Activated gamma-delta T cell treated with anti-CD3 and anti-CD28 coated beads, Interleukin-2, amount 50 U/mL, for 16 hours (primary cell): ENCODE measurements at places on chromosomes 3 and 15.

GRCh38 chr15:37995461-37996347, 61.3 kb downstream of the TMCO5A start:
- DNase-seq, result no peak

GRCh38 chr3:108067768-108068167, 23.1 kb downstream of the CD47 start:
- DNase-seq, result no peak

- DNase-seq, result peak; percentile 49
Measured at GRCh38 chr15:90400759-90401314, 12.8 kb downstream of the IQGAP1 start.

GRCh38 chr3:22308871-22309270, 557.9 kb upstream of the ZNF385D start:
- no peak for DNase-seq

GRCh38 chr3:6679510-6679909, 181.4 kb upstream of the GRM7 start:
- DNase-seq, result no peak

GRCh38 chr3:112056451-112056929, 22.0 kb downstream of the TMPRSS7 start:
- no peak for DNase-seq

DNA sequence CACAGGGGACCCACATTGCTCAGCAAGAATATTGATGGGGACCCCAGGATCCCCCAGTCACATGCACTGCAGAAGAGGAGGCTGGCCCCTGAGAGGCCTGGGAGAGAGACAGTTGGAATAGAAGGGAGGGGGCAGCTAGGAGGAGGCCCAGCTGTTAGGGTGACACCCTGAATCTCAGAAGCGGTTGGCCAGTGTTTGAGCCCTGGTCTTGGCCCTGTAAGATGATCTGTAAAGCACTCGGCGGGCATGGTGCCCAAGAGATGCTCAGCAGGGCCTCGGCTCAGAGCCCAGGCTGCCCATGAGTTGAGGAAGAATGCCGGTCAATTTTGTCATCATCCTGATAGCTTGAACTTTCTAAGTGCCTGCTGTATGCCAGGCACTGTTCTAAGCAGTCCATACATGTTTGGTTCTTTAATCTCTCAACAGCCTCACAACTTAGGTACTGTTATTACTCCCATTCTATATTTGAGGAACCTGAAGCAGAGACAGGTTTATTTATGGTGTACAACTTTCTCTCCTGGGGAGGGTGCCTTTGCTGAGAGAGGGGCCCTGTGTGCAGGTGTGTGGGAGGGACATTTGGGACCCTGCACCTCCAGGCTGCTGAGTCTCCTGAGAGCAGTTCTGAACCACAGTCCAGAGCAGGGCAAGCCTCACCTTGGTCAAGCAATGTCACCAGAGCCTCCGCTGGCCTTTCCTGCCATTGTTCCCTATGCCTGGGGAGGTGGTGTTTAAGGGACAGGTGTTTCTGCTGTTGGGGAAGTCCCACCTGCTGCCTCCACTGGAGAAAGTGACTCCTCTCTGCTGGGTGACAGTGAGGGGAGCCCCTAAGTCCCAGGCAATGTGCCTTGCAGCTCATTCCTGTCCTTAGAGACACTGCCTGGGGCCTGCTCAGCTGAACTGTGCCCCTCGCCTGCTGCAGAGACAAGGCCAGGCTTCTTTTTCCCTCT, 26.0 kb downstream of the SLC6A6 start:
- DNase-seq, result no peak

- peak; percentile 24 for DNase-seq
Measured at GRCh38 chr15:52331490-52332240, 36.1 kb upstream of the MYO5C start.

- DNase-seq, result no peak
Measured at GRCh38 chr15:48925714-48926223, 38.0 kb downstream of the SHC4 start.

DNA sequence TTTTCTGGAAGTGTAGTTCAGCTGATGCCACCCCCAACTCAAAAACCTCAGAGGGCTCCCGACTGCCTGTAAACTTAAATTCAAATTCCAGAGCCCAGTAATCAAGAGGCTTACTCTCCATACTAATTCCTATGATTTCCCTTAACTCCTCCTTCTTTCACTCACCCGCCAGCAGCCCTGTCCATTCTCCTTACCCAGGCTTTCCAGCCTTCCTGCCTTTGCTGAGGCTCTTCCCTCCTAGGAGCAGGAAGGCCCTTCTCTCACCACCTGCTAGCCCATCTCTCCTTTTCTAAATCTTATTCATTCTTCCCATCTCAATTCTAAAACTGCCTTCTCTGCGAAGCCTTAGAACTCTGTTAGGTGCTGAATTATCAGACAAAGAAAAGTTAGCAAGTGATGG, 30.4 kb downstream of the RORA start:
- DNase-seq, result no peak

DNA sequence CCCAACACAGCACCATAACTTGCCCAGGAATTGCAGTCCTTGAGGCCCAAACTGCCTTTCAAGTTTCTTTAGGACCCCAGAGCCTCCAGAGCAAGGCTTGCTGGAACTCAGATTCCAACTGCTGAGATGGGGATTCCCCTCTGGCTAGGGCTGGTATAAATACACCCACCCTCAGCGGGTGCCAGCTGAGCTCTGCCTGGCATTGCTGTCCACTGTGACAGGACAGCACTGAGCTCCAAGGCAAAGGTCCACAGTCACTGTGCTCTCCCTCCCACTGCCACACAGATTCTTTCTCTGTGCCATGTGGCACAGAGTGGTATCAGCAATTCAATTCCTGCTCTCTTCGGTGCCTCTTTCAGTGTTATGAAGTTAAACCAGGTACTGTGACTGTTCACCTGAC, 304.2 kb upstream of the LMCD1 start:
- DNase-seq, result no peak

- DNase-seq, result no peak
Measured at GRCh38 chr3:33956206-33956605, 157.8 kb downstream of the PDCD6IP start.

DNA sequence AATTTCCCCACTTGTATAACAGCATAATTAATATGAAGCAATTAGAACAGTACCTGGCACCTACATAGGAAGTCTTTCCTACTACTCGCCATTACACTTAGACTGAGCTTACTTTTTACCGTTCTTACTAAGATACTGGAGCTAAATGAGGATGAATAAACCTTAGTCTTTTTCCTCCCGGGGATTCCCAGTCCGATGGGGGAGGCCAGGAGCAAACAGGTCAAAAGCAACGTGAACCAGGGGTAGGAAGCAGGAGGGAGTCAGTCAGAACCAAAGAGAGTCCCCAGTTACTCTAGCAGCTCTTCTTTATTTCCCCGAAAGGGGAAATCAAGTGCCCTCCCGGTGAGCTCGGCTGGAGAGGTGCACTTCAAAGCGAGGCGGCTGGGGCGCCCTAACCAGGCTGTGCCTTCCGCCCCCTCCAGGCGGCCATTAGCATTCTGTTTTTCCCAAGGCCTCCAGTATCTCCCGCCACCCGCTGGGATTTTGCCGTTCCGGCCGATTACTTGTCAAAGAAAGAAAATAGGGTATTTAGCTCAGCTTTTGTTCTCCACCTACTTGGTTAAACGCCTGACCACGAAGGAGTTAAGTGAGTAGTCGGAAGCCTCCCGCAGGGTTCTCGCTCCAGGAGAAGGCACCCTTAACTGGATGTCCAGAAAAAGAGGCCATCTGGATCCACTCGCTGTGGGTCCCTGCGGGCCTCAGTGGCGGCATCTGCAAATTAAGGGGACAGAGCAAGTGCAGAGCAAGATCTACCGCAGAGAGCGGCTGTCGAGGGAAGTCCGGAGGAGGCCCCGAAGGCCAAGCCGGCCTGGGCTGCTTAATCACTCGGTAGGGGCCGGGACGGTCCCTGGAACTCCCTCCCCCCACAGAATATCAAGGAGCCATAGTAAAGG, 6.3 kb upstream of the EOMES start:
- DNase-seq, result no peak

DNA sequence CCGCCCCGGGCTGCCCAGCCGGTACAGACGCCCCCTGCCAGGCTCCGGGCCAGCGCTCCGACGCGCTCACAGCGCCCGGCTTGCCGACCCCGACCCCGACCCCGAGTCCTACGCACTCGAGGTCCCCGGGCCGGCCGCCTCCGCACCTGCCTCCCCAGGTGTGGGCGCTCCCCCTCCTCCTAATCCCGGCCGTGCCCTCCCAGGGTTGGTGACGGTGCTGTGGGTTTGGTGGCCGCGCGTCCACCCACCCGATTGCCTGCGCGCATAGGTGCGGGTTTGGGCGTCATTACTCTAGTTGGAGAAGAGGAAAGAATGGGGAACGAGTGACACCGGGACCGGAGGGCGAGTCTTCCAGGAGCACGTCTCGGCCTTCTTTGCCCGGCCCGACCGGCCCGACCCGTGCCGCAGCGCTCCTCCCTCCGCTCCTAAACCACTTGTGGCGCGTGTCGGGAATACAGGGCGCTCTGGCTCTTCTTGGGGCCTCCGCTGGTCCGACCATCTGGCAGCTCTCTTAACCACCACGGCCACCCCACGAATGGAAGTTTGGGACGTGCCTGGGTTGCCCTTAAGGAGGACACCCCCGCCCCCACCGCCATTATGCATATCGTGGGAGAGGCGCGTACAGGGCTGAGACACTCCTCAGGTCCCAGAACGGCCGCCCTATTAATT, 810 bp upstream of the THRB start:
- DNase-seq, result no peak

GRCh38 chr3:27824312-27825200, 102.4 kb upstream of the EOMES start:
- DNase-seq, result no peak

GRCh38 chr3:106092792-106093191, 224.0 kb upstream of the CBLB start:
- no peak for DNase-seq

DNA sequence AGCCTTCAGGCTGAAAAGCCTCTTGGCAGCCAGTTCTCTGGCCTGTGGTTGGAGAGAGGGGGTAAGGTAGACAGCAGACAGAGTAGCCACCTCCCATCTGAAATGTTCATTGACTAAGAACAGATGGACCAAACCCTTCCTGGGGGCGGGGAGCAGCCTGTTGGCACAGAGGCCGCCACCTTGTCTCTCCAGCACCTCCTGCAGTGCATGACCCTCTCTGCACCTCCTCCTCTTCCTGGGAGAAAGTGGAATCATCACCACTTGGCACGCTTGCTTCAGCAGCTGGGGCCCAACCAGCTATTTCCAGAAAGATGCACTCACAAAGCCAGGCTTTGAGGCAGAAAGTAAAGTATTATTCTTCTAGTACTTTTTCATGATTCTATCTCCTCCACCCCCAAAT, 313.4 kb upstream of the CHRM5 start:
- DNase-seq, result no peak

GRCh38 chr3:131669600-131669999, 166.8 kb upstream of the MRPL3 start:
- DNase-seq, result no peak

DNA sequence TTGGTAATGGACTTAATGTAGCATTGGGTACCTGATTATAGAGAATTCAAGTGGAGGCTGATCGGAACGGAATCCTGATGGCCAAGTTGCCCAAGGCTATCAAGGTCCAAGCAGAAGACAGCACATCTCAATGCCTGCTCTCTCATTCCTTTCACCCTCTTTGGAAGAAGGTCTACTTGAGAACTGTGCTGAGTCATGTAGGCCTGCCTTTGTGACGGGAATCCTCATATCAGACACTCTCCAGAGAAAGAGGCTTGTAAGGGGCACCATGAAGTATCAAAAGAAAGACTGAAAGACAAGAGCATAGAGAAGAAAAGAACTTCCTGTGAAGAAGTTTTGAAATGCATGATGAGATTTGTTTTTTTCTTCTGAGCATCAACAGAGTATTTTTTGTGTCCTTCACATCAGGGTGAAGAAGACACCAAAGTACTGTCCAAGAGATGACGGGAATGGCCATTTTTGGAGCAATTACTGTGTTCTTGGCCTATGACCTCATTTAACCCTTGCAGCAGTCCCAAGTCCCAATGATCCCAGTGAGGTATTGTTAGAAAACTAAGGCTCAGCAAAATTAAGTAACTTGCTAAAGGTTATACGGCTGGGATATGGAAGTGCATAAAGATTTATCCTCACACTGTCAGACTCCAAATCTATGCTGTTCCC, 13.2 kb upstream of the LARP6 start:
- no peak for DNase-seq

- DNase-seq, result no peak
Measured at GRCh38 chr3:134445636-134446035, 40.1 kb downstream of the ANAPC13 start.

DNA sequence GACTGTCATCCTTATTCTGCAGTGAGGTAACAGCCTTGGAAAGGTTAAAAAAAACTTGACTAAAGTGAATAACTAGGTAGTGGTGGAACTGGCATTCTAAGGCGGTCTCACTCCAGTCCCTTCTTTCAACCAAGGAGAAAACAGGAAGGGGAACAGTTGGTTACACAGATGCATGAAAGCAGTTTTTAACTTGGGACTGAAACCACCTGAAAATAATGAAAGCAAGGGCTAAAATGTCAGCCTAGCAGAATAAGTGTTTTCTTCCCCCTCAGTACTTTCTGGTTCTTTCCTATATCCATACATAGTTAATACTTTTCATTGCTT, 748 bp upstream of the AVEN start:
- DNase-seq, result no peak

DNA sequence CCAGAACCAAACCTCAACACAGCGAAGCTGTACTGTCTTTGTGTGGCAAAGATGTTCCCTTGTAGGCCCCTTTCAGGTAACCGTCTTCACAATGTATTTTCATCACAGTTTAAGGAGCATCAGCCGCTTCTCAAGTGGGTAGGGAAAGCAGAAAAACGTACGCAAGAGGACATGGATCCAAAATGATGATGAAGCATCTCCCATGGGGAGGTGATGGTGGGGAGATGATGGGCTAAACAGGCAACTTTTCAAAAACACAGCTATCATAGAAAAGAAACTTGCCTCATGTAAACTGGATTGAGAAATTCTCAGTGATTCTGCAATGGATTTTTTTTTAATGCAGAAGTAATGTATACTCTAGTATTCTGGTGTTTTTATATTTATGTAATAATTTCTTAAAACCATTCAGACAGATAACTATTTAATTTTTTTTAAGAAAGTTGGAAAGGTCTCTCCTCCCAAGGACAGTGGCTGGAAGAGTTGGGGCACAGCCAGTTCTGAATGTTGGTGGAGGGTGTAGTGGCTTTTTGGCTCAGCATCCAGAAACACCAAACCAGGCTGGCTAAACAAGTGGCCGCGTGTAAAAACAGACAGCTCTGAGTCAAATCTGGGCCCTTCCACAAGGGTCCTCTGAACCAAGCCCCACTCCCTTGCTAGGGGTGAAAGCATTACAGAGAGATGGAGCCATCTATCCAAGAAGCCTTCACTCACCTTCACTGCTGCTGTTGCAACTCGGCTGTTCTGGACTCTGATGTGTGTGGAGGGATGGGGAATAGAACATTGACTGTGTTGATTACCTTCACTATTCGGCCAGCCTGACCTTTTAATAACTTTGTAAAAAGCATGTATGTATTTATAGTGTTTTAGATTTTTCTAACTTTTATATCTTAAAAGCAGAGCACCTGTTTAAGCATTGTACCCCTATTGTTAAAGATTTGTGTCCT, 60.0 kb downstream of the AAGAB start:
- DNase-seq, result no peak

DNA sequence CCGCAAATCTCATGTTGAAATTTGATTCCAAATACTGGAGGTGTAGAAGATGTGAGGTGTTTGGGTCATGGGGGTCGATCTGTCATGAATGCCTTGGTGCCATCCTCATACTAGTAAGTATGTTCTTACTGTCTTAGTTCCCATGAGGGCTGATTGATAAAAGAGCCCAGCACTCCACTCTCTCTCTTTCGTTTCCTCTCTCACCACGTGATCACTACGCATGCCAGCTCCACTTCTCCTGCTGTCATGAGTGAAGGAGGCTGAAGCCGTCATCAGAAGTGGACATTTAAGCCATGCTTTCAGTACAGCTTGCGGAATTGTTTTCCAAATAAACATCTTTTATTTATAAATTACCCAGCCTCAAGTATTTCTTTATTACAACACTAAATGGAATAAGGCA, 6.1 kb downstream of the OR5H15 start:
- DNase-seq, result no peak
